ENCODE measurements at places on chromosomes 3 and 15.
A peak's percentile ranks its signal among the peaks of the same experiment; 100 is the strongest.

- no peak for DNase-seq
These were observed 26.5 kb downstream of the IQSEC1 start for GRCh38 chr3:13046569-13047274.

DNA sequence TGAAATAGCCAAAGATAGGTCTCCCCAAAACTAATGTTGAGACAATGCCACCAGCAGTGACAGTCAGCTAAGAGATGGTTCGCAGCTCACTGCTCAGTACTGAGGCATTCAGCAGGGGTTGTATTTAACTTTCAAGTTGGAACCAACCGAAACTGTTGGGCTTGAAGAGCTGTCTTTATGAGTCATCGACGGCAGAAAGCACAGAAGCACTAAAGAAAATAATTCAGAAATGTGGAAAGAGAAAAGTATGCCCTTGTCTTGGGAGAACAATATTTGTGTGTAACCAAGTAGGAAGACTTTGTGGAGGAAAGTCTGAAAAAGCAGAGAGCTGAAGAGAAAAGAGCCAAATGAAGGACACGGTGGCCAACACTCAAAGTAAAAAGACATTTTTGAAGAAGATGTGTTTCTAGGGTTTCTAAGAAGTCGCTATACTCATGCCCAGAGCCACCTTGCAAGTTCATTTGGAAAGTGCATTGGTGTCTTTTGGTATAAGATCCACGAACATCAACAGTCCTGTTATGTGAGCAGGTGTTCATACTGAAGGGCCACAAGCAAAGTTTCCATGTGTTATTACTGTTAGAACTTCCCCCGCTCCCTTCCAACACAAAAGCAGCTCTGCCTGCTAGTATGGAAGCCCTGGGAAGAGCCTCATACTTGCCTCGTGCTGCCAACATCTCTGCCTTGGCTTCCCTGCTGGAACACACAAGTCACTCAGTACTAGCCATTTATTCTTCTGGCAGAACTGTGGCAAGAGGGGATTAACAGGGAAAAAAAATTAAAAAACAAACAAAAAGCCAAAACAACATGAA, 4.1 kb upstream of the RARB start:
- DNase-seq, result no peak

- no peak for DNase-seq
These were observed 74.0 kb upstream of the TNFAIP8L3 start for GRCh38 chr15:51168700-51169099.

DNA sequence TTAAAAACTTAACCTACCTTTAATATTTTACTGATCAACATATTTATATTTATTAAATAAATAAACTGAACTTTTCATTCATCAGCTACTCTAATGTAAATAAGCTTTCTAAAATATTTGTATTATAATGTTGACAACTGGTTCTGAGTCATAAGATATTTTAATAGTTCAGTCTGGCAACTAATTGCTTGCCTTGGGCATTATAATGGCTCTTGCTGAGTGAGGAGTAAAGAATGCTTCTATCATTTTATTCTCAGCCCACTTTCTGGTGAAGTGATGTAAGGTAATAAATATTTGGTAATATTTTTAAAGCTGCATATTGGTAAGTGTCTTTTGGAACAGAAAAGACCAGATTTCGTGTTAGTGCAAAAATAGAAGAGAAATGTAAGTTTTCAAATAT, 81.5 kb downstream of the DIPK2A start:
- DNase-seq, result no peak

DNA sequence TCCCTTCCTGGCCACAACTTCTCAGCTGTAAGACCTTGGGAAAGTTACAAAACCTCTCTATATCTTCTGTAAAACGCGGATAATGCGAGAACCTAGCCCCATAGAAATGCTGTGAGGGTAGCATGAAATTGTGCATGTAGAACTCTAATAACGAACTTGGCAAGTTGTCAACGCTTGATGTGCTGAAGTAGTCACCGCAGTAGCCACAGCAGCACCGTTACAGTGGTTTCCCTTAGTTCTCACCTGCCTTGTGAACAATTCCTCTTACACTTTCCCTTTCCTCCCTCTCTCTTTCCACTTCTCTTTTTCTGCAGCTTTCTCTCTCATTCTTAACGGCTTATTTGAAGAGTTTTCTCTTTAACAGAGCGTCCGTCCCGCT, 447 bp upstream of the SHQ1 start:
- peak; percentile 32 for DNase-seq

DNA sequence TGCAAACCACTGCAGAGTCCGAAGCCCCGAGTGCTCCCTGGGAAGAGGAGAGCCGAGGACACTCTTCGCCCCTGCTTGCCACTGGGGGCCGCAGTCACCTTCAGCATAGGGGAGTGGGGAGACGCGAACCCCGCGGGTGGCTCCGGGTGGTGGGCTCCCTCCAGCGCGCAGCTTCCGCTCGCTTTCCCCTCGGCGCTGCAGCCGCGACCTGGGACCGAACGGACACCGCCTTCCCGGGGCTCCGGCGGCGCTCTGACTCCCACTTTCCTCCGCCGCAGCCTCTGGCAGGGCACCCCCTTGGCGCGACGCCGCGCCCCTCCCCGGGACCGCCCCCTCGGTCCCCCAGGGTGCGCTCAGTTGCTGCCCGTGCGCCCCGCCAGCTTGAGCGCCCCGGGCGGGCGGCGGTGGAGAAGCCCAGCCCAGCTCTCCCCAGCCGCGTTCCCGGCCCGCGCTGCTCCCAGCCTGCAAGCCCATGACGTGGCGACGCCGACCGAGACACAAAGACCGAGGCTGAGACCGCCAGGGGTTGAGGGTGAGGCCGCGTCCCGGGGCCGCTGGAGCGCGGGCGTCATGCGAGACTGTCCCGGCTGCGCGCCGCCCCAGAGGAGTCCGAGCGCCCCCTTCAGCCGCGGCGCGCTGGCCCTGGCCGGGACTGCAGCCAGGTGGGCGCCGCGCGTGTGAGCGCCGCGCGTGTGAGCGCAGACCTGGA, at the start of gene MINAR1:
Gene MINAR1, plus strand, starts transcription at position 701 of the 709 bp plus-strand sequence. CDS start 23,812 bp downstream, outside the sequence.
- peak; percentile 13 for DNase-seq

DNA sequence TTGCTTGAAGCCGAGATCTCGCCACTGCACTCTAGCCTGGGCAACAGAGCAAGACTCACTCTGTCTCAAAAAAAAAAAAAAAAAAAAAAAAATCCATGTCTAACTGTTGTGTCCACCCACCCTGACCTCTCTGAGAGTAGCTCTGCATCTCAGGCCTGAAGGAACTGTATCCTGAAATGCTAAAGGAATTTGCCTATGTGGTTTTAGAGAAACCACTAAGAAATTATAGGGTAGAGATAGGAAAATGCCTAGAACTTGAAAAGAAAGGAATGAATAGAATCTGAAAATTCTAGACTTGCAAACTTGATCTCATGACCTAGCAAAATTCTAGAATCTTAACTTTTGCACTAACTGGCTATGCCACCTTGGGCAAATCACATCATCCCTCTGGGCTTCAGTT, 217.5 kb upstream of the ROPN1 start:
- no peak for DNase-seq

DNA sequence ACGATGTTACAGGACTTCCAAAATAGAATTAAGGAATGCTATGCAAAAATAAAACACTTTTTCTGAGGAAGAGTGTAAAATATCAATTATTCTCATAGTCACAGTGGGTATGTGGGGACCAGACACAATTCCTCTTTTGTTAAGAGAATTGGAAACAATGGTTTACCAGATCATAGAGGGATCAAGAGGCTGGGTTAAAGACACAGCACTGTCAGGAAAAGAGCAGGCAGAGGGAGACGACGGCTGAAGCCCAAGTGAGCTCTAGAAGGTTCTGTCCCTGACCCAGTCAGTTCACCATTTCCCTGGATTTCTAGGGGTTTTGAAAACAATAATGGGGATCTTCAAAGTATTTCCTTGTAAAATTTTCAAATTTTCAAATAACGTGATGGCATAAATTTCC, 54.0 kb upstream of the POLR2M start:
- no peak for DNase-seq

DNA sequence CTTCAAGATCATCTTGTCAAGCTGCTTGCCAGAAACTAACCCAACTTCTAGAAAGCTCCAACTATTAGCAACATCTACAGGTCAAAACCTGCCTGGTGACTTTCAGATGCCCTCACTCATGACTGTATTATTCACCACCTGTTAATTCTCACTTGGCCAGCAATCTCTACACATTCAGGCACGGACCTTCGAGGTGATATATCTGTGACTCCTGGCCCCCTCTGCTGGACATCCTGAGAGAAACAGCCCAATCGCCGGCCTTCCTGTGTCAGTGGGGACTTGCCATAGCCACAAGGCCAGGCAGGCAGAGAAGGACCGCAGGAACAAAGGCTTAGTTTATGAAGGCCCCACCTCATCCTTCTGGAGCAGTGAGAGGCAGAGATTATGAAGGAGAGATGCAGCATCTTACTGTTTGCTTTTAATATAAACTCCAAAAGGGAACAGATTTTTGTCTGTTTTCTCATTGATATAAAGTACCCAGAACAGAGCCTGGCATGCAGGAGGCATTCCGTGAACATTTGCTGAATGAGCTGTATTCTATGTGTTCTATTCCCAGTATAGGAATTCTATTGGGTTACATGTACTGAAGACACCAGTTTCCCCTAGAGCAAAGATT, 24.4 kb upstream of the OCA2 start:
- DNase-seq, result peak; percentile 49

DNA sequence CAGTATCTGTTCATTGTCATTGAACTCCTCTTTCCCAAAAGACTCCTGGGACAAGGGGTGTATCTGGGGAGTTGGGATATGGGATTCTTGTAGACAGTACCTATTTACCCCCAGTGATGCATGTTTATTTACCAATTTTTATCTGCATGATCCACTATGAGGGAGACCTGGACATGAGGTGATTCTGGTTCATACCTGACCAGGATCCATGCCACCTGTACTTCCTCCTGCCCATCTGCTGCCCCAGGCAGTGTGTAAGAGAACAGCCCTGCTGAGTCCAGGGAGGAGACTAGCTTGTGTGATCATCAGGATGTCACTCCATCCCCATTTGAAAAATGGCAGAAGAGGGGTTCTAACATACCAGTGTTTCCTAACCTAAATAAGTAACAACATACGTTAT, 3.1 kb upstream of the TPRG1 start:
- no peak for DNase-seq
